Fibroblast of villous mesenchyme (primary cell): ENCODE measurements at places on chromosomes 5 and 9. TPM values are rescaled to one million over a fixed set of nuclear protein-coding genes. Genes with fewer than 3 reads are reported as not detected.

Gene MAMDC2
- total RNA-seq, result 11.0 and 22.9 TPM in 2 replicates

Gene LMAN2
- 284 and 355 TPM in 2 replicates for total RNA-seq

Gene TNC
- 371 and 386 TPM in 2 replicates for total RNA-seq

Gene JAKMIP2
- 3.2 and 3.5 TPM in 2 replicates for total RNA-seq

Gene ELOVL7
- under 0.01 TPM in 1 of 2 replicates, not detected in the other for total RNA-seq

Gene FAM163B
- not detected in 2 replicates for total RNA-seq

Gene ACTBL2
- total RNA-seq, result 0.43 and 0.97 TPM in 2 replicates

Gene C9orf50
- 0.32 TPM in 1 of 2 replicates, not detected in the other for total RNA-seq

Gene PTPRD
- 7.1 and 26.3 TPM in 2 replicates for total RNA-seq

Gene MEGF10
- 0.97 and 1.3 TPM in 2 replicates for total RNA-seq

Gene LIFR
- total RNA-seq, result 30.3 and 40.2 TPM in 2 replicates

Gene GABRA1
- not detected in 2 replicates for total RNA-seq

Gene PLAC8L1
- total RNA-seq, result not detected in 2 replicates

Gene FGF18
- total RNA-seq, result under 0.01 TPM in 1 of 2 replicates, not detected in the other

Gene MCTP1
- 14.7 and 20.9 TPM in 2 replicates for total RNA-seq

Gene NEUROG1
- total RNA-seq, result not detected in 2 replicates

Gene LHX6
- total RNA-seq, result not detected in 2 replicates

Gene GFM2
- total RNA-seq, result 30.6 and 53.5 TPM in 2 replicates

Gene SPATA31E1
- not detected in 2 replicates for total RNA-seq

Gene TUT7
- 39.6 and 63.0 TPM in 2 replicates for total RNA-seq

Gene PCDHB8
- under 0.01 TPM in 2 replicates for total RNA-seq

Gene ZFP37
- 1.6 and 2.6 TPM in 2 replicates for total RNA-seq

Gene TMEM215
- total RNA-seq, result not detected in 2 replicates

Gene NKD2
- total RNA-seq, result 2.2 and 4.2 TPM in 2 replicates

Gene ARSI
- total RNA-seq, result 13.8 and 23.5 TPM in 2 replicates

Gene MUSK
- total RNA-seq, result under 0.01 TPM in 1 of 2 replicates, not detected in the other

Gene IFNA2
- total RNA-seq, result not detected in 2 replicates

Gene SLC22A4
- 6.8 and 16.4 TPM in 2 replicates for total RNA-seq

Gene IFNA4
- total RNA-seq, result not detected in 2 replicates

Gene NUTM2F
- not detected in 2 replicates for total RNA-seq

Gene OTULINL
- total RNA-seq, result 19.6 and 23.7 TPM in 2 replicates

Gene NIM1K
- under 0.01 and 0.43 TPM in 2 replicates for total RNA-seq

Gene N4BP3
- 0.43 and 0.64 TPM in 2 replicates for total RNA-seq

Gene GLDC
- total RNA-seq, result 0.32 and 0.43 TPM in 2 replicates

Gene FABP6
- total RNA-seq, result not detected in 2 replicates

Gene NTNG2
- 0.86 and 1.9 TPM in 2 replicates for total RNA-seq

Gene RASEF
- 0.43 and 0.97 TPM in 2 replicates for total RNA-seq

Gene GPR150
- total RNA-seq, result 0.32 and 0.43 TPM in 2 replicates

Gene TAF11L5
- total RNA-seq, result not detected in 2 replicates
